Eye (tissue), 1 donor: ENCODE measurements at places on chromosomes 6 and 20.

GRCh38 chr20:34269996-34270627, 28.9 kb downstream of the ASIP start:
- no peak for DNase-seq

GRCh38 chr6:145798530-145798929, 16.1 kb downstream of the FBXO30 start:
- DNase-seq, result no peak

DNA sequence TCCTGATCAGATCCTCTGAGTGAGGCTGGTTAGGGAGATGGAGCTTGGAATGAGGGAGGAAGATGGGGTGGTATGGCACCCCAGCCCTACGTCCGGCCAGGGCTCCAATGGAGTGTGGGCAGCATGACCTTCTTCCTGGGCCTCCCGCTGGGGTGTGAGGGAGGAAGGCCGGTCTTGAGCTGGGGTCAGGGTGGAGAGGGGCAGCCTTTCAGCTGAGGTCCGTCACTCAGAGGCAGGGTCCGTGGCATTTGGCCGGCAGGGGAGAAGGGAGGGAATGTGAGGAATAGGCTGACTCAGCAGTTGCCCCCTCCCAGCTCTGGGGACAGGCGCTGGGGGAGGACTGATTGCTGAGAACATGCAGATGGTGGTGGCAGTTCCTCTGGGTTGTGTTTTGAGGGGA, 25.5 kb upstream of the VEGFA start:
- DNase-seq, result no peak

DNA sequence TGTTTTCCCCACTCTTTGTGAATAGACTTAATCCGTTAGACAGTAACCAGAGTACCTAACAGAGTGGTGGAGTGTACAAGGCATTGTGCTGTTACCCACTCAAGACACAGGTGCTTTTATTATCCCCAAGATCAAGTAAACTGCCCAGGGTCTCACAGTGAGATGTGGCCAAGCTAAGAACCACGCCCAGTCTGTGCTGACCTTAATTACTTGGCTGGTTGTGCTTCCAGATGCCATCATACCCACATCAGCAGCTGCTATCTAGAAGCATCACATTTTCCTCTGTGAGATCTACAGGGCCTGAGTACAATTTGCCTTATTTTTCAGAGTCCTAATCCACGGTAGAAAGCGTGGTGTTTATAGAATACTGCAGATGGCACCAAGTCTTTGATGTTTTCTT, 70.3 kb downstream of the GFRA4 start:
- DNase-seq, result no peak
